ENCODE measurements at places on chromosomes 7 and 10. TPM values are rescaled to one million over a fixed set of nuclear protein-coding genes. Genes with fewer than 3 reads are reported as not detected.

Gene ADARB2
- polyA plus RNA-seq: 1.4 TPM

Gene ZNF777
- 13.3 TPM for polyA plus RNA-seq

Gene XRCC2
- polyA plus RNA-seq: 6.3 TPM

Gene OR2A42
- polyA plus RNA-seq: 1.0 TPM

Gene PALD1
- 10.6 TPM for polyA plus RNA-seq

Gene GIMAP8
- polyA plus RNA-seq: 11.3 TPM

Gene EEPD1
- polyA plus RNA-seq: 6.4 TPM

Gene KCNMA1
- 4.1 TPM for polyA plus RNA-seq

Gene PRKG1
- polyA plus RNA-seq: 12.9 TPM

Gene ACSL5
- polyA plus RNA-seq: 5.1 TPM

Gene KRIT1
- polyA plus RNA-seq: 44.9 TPM

Gene NPFFR1
- 0.13 TPM for polyA plus RNA-seq

Gene MYO1G
- 0.51 TPM for polyA plus RNA-seq

Gene MMD2
- not detected for polyA plus RNA-seq

Gene AGFG2
- 12.1 TPM for polyA plus RNA-seq

Gene AGBL3
- polyA plus RNA-seq: 10.0 TPM

Gene LIPF
- polyA plus RNA-seq: 0.24 TPM

Gene PIK3CG
- 2.8 TPM for polyA plus RNA-seq

Gene NKX2-3
- not detected for polyA plus RNA-seq

Gene TCAF2
- polyA plus RNA-seq: 2.5 TPM

Gene PILRA
- polyA plus RNA-seq: 3.5 TPM

Gene RASSF4
- 34.6 TPM for polyA plus RNA-seq

Gene ACTL6B
- not detected for polyA plus RNA-seq

Gene GBF1
- polyA plus RNA-seq: 42.3 TPM

Gene SPDYE1
- 0.27 TPM for polyA plus RNA-seq

Gene ASB10
- not detected for polyA plus RNA-seq

Gene ANXA7
- polyA plus RNA-seq: 103 TPM

Gene RNF133
- polyA plus RNA-seq: 0.08 TPM

Gene ANKRD1
- 1.1 TPM for polyA plus RNA-seq

Gene KEL
- 2.0 TPM for polyA plus RNA-seq

Gene CALCR
- 1.3 TPM for polyA plus RNA-seq

Gene WNT2
- 0.58 TPM for polyA plus RNA-seq

Gene IGFBP1
- 0.50 TPM for polyA plus RNA-seq

Gene FHIP2A
- 34.7 TPM for polyA plus RNA-seq

Gene PDE6C
- 0.28 TPM for polyA plus RNA-seq

Gene ARHGAP21
- polyA plus RNA-seq: 91.4 TPM

Gene KIAA1217
- polyA plus RNA-seq: 84.0 TPM

Gene ATP6V0E2
- 20.4 TPM for polyA plus RNA-seq

Gene CYP2W1
- 1.1 TPM for polyA plus RNA-seq

Gene MXI1
- polyA plus RNA-seq: 49.8 TPM

Data from right renal cortex interstitium (tissue), 3 donors.